NCI-H345 (cell line): ENCODE measurements at places on chromosomes 13 and 19.

DNA sequence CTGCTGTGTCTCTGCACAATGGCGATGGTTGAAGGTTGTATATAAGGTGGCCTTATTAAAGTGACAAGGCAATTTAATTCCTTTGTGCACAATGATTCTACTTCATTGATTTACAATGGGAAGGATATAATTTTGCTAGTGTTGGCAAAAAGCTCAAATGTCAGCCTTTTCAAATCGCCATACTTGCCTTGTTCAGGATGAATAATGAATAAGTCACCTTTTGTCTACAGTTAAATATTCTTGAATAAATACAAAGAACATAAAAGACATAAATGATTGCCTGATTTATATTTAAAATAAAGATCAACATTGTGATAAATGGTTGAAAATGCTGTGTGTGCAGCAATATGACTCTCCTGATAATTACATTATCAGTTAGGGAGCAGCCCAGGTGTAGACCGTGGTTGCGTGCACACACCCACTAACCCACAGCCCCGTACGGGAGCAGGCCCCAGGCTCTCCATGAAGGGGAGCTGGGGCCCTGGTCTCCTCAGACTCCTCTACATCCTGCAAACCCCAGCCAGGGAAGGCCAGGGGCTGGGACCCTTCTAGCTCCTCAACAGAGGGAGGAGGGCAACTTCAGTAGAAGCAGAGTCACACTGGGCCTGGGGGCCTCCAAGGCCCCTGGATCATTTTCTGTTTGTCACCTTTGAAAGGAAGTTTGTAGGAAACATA, 64.9 kb downstream of the TEX29 start:
- no peak for DNase-seq

- no peak for DNase-seq
Observed at GRCh38 chr13:99993660-99994637, 12.4 kb downstream of the ZIC2 start.

GRCh38 chr13:20702530-20702914, 977 bp upstream of the IL17D start:
- DNase-seq, result no peak

DNA sequence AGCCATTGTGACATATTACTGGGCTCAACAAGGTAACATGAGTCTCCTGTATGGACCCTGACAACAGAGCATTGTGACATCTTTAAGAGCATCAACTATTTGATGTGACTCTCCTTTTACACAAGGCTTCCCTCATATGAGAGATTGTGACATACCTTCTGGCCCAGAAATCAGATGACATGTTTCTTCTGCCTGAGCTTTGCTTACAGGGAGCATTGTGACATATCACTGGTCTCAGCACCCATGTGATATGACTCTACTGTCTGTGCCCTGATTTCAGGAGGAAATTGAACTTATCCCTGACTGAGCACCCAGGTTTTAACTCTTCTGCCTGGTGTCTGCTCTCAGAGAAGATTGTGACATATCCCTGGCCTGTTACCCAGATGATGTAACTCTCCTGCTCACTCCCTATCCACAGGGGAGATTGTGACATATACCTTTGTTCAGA, 15.9 kb upstream of the ZNF681 start:
- no peak for DNase-seq

GRCh38 chr13:113483081-113483480, 7.4 kb downstream of the DCUN1D2 start:
- no peak for DNase-seq

DNA sequence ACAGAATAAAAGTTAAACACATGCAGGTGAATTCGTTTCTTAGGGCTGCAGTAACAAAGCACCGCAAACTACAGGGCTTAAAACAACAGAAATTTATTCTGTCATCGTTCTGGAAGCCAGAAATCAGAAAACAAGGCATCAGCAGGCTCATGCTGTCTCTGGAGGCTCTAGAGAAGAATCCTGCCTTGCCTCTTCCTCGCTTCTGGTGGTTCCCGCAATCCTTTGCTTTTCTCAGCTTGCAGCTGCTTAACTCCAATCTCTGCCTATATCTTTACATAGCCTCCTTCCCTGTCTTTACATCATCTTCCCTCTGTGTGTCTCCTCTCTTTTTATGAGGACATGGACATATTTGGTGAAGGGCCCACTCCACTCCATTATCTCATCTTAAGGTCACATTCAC, 6.2 kb upstream of the NBEA start:
- DNase-seq, result no peak
